ENCODE measurements at places on chromosomes 11 and 22.

DNA sequence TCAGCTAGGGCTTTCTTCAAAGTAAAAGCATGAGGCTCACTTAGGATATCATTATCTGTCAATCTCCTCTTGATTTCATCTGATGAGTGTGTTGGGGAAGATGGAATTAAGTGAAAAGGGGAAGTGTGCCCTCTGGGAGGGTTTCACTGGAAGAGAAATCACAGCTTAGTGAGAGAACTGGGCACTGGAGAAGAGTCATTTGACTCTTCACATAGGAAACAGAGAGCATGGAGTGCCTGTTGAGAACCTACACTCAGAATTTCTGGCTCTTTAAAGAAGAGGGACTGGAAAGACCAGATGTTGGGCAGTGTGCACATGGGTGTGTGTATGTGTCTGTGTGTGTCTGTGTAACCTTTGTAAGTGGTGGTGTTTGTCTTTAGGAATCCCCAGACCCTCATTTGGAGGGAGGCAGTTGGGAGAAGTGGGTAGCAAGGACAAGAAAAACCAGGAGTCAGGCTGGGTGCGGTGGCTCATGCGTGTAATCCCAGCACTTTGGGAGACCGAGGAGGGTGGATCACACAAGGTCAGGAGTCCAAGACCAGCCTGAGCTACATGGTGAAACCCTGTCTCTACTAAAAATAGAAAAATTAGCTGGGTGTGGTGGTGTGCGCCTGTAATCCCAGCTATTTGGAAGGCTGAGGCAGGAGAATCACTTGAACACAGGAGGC is 10.0 kb downstream of the STX3 start:
- DNase-seq, result no peak

DNA sequence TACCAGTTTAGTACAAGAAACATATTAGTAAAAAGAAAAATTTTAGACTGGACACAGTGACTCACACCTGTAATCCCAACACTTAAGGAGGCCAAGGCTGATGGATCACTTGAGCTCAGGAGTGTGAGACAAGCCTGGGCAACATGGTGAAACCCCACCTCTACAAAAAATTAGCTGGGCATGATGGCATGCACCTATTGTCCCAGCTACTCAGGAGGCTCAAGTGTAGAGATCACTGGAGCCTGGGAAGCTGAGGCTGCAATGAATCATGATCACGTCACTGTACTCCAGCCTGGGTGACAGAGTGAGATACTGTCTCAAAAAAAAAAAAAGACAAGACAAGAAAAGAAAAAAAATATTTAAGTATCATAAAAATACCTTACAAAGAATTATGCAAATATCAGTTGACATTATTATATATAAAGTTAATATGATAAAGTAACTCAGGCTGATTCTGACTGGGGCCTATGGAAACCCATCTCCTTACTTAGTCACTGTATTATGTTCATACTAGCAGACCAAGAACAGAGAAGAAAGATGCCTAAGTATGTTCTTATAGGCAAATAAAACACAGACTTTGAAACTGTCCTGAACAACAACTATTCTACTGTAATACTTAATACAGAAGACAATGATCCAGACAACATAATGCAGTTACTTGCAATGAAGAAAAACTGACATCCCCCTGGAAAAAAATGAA is 27.3 kb downstream of the FAM168A start:
- DNase-seq, result no peak

- DNase-seq, result peak; percentile 11
Observed at GRCh38 chr11:78465169-78465942, 47.7 kb upstream of the GAB2 start.

DNA sequence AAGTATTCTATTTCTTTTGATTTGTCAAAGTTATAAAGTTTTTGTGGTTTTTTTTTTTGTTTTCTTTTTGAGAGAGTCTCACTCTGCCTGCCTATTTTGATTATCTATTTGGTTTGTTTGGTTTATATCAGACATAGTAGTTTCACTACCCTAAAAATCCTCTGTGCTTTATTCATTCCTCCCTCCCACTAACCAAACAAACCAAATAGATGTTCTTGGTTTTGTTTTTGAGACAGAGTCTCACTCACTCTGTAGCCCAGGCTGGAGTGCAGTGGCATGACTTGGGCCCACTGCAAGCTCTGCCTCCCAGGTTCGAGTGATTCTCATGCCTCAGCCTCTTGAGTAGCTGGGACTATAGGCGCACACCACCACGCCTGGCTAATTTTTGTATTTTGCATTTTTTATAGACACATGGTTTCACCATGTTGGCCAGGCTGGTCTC is 67.9 kb downstream of the ENTHD1 start:
- DNase-seq, result no peak

- no peak for DNase-seq
Observed at GRCh38 chr11:48093795-48094642, 113.7 kb downstream of the PTPRJ start.

DNA sequence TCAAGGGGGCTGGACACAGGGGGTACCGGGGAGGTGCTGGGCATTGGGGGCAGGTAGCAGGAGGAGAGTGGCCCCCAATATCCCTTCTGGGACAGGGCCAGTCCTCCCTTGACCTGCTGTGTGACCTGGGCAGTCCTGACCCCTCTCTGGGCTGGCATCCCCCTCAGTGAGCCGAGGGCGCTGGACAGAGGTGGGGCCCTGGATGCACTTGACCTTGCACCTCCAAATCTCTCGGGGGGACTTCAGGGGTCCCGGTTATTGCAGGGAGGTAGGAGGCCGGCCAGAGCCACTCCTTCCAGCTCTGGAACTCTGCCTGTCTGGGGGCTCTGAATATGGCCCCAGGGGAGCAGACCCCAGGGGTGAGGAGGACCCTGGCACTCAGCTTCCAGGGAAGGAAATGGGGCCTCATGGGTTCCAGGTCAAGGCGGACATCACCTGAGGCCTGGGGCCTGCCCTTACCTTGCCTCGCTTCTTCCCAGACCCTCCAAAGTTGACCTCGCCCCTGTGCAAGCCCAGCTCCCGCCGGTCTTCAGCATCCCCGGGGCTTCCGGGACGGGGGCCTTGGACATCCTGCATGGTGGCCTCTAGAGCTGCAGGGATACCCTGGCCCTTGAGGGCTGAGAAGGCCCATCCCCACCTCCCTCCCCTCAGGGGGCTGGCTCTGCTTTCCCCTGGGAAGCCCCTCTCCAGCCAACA is 21.7 kb downstream of the TRPM5 start:
- DNase-seq, result no peak

GRCh38 chr22:21845558-21846453 is 21.6 kb downstream of the MAPK1 start:
- DNase-seq, result no peak

DNA sequence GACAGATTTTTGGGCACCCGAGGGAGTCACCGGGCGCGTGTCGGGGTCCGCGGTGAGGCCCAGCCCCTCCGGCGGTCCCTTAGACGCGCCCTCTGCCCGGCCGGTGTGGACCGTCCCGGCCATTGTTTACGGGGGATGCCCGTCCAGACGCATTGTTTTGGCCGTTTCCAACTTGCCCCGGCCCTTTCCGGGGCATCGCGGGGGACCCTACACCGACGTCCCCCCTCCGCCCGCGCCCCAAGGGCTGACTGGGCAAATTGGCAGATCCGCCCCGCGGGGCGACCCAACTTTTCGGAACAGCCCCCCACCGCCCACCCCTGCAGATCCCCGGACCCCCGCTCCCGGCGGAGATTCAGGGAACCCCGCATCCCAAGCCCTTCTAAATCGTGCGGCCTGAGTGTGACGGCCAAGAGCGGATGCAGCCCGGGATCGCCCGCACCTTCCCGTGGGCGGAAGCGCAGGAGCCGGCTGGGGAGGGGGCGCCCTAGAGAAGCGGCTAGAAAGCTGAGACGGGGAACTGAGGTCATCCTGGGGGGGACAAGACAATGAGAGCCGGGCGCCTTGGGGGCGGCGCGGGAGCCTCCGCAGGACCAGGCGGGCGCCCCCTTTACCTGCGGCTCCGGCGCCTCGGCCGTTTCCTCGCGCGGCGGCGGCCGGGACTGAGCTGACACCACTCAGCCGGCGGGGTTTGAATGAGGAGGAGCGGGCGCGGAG is 17.1 kb upstream of the CCT8L2 start:
- no peak for DNase-seq

- DNase-seq, result no peak
Observed at GRCh38 chr22:41286639-41287091, 678 bp upstream of the RANGAP1 start.

DNA sequence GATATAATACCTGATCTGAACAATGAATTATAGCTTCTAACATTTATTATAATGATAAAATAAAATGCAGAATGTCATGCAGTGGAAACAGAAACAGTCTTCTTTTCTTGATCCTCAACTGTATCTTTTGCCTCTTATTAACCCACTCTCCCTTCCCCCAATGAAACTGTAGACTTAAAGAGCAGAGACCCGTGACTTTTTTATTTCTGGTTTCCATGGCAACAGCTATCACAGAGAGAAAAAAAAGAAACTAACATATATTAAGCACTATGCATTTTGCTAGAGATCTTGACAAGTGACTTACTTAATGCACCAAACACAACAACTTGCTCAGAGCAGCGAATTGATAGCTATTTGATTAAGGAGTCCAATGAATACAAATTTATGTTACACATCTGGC is 69.3 kb downstream of the RAB38 start:
- DNase-seq, result no peak

- DNase-seq, result no peak
Observed at GRCh38 chr22:38176170-38176741, 5.4 kb downstream of the PLA2G6 start.

DNA sequence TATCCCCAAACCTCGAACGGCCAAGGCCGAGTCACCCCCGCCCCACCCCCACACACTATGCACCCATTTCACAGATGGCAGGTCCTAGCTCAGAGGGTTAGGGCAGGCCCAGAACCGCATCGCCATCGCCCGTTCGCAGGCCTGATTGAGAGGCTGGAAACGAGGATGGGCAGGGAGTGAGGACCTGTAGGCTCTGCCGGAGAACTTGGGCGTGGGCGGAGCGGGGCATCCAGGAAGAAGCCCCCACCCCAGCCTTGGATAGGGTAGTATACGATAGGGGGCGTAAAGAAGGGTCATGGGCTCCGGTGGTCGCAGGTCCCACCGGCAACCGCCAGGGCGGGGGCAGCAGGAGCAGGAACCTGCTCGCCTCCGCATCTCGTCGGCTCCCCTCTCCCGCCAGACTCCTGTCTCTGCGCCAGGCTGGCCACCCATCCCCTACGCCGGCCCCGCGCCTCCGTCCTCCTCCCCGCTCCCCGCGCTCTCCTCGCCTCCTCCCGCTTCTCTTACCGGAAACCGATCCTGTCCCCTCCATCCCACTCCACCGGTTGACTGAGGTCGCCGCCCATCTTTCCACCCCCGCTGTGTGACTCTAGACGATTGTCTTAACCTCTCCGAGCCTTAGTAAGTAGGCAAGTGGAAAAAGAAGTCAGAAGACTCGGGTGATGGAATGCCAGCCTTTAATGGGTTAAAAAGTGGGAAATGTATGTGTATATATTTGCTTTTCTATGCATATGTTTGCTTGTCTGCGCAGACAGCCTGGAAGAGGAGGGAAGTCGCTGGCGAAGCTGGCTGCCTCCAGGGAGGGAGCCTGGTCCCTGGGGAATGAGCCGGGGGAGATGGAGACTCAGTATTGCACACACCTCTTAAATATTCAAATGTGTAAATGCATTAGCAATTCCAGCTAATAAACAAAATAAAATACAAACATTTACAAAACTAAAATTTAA is 52.8 kb downstream of the CYTH4 start:
- DNase-seq, result no peak

- DNase-seq, result no peak
Observed at GRCh38 chr11:17008099-17008498, 6.1 kb downstream of the PLEKHA7 start.

GRCh38 chr11:123707606-123708205 is 33.8 kb downstream of the ZNF202 start:
- DNase-seq, result peak; percentile 16

DNA sequence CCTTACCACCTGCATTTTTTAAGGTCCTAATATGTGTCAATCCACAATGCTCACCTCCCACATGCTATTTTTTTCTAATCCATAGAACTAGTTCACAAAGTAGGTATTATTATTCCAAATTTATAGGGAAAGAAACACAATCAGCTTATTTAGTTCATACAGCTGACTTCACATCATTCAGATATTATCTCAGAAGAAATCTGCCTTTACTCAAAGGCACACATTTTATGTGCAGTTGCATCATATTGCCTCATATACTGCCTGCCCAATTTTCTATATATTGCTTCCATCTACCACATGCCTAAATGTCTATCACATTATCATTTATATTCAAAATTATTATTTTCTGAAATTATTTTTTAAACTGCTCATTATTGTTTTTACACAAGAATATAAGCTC is 88.7 kb upstream of the LUZP2 start:
- DNase-seq, result no peak

GRCh38 chr22:35510481-35510934 is 30.1 kb upstream of the RASD2 start:
- no peak for DNase-seq

DNA sequence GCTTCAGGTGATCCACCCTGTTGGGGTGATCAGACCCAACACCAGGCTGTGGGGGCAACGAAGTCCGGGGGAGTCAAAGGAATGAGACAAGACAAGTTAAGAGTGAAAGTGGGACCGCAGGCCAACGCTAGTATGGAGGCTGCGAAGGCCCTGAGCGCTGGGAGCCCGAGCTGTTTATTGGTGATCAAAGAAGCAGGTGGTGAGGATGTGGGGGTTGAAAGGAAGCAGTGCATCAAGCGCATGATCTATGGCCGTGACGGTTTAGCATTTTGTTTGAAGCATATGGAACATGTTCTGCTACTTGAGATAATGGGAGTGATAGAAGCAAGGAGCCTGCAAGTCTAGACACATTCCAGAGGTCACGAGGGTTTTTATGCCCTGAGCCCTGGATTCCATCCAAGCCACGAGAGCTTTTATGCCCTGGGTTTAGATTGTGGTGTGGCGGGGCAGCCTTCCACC is 49.5 kb downstream of the MCHR1 start:
- no peak for DNase-seq

DNA sequence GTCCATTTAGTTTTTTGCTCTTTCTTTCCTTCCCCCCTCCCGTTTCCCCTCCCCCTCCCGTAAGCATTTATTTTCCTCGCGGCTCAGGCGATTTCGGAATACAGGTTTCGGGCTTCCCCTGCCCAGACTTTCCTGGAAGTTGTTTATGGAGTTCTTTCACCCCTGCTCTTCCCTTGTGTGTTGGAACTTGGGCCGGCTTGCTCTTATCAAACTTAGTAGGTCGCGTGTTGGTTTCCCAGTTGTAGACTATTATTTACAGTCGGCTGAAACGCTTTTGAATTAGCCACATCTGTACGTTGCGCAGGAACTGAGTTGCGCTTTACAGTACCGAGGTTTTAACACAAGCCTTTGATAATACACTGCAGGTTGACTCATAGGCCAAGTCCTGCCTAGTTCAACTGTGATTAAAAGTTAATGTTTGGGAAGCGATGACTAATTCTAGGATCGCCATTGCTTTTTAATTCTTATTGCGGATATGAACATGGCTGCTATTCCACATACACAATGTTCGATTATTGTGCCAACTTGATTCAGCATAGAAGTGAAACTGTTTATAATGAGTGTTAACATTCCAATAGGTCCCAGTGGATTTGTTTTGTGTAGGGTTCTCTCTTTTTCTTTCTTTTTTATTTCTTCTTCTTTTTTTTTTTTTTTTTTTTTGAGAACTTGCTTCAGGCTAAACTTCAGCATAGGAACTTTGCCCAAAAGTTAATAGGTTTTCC is 1.7 kb downstream of the YAP1 start:
- no peak for DNase-seq
